Stimulated activated CD8-positive, alpha-beta memory T cell treated with anti-CD3 and anti-CD28 coated beads, Interleukin-4, amount 100 ng/mL, for 1 hour (primary cell): ENCODE measurements at places on chromosomes 2 and 18.

GRCh38 chr2:13089971-13090370 lies 373.2 kb downstream of the TRIB2 start:
- DNase-seq = no peak

DNA sequence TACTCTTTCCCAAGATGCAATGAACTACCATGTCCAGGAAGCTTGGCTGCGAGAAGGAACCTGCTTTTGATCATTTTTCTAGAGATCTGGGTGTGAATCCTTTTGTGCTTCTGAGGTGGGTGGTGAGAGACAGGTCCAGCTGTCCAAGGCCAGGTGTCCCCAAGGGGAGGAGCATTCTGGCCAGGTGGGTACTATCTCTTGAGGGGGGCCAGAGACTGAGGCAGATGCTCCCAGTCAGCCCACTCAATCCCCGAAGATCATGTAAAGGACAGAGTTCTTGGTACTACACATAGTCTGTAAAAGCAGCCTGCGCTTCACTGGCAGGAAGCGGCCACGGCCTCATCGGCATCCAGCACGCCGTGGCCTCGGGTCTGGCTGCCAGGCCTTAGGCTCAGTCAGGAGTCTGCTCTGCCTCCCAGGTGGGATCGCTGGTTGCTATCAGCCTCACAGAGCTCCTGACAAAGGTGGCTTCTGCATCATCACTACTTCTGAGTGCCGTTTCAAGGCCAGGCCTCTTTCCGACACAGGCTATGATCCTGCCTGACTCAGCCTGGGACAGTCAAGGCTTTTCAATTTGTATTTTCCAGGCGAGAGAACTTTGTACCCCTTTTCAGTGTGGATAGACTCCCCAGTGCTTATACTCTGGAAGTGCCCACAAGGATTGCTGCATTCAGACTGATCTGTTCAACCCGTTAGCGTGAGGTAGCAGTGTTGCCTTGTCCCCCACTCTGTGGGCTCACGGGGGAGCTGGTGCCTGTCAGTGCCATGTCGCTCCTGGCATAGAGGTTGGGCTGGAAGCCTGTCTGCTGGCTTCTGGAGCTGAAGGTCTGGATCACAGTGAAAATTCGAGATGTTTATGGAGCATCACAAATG lies 29.1 kb downstream of the STK25 start:
- no peak for DNase-seq

- no peak for DNase-seq
Observed at GRCh38 chr18:24846138-24846537, 385.7 kb downstream of the HRH4 start.

DNA sequence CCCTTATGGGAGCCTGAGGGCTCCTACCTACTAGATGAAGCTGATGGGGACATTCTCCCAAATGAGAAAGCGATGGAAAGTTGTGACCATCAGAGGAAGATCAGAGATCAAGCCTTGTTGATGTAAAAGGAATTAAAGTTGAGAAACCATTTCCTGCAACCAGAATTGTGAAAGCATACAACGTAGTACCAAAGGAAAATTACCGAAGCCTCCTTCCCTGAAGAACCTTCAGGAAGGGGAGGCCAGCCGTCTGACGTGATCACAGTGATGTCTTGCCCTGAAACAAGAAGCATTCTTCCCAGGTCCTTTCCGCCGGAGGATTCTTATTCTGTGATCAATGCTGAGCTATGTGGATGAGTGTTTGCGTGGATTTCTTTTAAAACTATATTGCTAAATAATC lies 211.6 kb upstream of the TNP1 start:
- no peak for DNase-seq

DNA sequence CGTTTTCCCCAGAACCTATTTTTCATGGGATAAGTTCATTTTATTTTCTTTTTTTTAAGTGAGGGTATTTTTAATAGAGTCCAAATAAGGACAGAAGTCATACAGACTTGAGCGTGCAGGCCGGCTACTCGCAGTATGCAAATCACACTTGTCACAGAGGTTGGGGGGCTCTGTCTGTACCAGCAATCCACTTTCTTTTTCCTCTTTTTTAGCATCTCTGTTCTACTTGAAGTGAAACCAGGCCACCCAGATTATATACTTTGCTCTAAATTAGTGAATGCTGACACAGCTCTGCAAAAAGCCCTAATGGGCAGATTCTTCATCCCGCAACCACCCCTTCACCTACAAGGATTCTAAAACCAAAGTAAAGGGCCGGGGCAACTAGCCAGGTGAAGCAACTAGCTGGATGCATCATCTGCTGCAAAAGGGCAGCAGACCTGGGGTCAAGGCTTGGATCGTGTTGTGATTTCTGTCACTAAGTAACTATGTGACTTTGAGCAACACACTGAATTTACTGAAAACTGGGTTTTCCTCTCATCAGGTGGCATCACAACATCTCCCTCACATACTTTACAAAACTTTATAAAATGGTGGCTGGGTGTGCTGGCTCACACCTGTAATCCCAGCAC lies 18.4 kb downstream of the KDSR start:
- no peak for DNase-seq

DNA sequence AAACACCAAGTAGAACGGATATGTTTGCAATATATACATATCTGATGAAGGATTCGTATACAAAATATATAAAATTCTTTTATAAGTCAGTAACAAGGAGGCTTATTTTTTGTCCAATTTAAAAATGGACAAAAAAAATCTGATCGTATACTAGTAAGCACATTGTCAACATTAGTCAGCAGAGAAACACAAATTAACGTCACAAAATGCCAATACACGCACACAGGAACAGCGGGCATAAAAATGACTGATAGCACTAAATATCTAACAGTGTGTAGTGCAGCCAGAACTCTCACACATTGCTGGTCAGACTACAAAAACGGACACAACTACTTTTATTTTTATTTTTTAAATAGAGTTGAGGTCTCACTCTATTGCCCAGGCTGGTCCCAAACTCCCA lies 69.5 kb downstream of the LAMA1 start:
- no peak for DNase-seq

GRCh38 chr18:73535189-73535588 lies 612.4 kb downstream of the FBXO15 start:
- no peak for DNase-seq

GRCh38 chr2:80461505-80462197 lies 157.1 kb upstream of the LRRTM1 start:
- no peak for DNase-seq

DNA sequence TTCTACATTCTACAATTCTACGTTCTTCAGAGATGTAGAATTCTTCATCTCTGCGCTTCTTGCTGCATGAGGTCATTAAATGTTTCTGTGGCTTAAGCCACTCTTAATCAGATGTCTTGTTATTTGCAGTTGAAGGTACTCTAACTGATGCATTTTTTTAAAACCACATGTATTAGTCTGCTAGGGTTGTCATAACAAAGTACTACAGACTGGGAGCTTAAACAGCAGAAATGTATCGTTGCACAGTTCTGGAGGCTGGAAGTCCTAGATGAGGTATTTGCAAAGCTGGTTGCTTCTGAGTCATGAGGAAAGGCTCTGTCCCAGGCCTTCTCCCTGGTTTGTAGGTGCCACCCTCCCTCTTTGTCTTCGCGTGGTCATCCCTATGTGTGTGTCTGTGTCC lies 176.3 kb upstream of the GLI2 start:
- DNase-seq = no peak

DNA sequence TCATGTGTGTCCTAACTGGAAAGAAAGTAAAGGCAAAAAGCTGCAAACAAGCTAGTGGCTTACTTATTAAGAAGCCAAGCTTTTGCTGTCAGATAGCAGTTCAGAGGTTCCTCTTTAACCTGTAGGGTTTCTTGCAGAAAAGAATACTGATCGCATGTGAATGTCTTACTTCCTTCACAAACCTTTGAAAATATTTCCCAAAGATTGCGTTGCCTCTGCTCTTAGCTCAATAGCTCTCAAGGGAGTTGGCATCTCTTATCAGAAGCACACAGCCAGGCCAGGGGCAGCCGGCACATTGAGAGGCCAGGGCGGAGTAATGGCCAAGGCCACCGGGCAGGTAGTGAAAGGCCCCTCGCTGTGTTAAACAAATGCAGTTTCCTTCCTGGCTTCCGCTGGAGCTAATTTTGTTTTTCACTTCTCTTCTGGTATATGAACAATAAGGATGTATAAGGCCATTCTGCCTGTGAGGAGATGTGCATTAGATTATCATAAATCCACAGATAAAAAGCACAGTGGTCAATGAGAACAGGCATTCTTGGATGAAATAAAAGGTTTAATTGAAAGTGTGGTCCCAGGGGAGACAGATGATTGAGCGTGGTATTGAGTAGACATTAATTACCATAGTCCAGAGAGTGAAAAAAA lies 542.4 kb upstream of the NRP2 start:
- DNase-seq = no peak

DNA sequence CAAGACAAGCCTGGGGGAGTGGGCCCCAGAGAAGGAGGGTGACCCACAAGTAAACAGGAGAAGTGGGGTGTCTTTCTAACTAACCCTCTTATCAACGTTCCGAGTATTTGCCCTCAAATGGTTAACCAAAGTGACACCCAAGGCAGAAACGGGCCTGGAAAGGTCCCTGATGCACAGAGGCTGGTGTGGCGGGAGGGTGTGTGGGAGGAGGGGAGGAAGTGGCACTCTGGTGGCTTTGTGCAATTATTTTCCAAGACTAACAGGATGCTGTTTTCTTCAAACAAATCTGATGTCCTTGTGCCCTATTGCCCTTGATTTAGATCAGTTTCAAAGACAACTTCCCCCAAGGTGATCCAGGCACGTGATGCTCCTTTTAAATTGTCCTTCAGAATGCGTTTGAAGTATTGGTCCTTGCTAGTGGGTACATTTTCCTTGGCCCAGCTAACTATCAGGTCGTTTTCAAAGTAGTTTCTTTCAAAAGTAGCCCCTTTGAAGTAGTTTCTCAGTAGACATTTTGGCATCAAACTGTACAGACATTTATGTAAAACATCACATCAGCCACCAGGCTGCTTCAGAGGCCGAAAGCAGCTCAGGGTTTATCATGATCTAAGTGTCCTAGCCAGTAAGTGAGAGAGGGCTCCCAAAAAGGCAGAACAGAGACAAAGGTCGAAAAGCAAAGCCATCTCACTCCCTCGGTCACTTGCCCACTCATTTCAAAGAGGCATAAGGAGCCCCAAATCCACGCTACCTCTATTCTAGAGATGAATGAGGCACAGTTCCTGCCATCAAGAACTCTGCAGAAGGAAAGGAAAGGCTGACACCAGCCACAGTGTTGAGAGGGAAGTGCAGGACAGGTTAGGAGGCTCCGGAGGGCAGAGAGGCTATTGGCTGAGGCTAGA lies 371.1 kb upstream of the ID2 start:
- DNase-seq = no peak

GRCh38 chr2:235066895-235067294 lies 115.1 kb downstream of the SH3BP4 start:
- DNase-seq = no peak

GRCh38 chr18:9095297-9096006 lies 7.0 kb upstream of the NDUFV2 start:
- no peak for DNase-seq

GRCh38 chr2:184206045-184206444 lies 392.3 kb upstream of the ZNF804A start:
- DNase-seq = no peak

DNA sequence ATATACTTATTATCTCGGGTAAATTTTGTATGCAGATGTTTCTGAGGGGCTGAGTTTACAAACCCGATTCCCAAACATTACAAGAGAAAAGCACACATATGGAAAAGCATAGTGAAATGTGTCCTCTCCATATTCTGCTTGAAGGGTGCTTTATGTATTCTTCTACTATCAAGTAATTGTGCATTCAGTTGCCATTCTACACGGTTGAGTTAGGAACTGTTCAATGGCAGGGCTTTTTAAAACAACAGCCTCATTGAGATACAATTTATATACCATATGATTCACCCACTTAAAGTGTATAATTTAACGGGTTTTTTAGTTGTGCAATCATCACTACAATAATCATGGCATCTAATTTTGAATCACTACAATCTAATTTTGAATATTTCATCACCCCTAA lies 138.4 kb upstream of the DLGAP1 start:
- DNase-seq = no peak

GRCh38 chr18:72555968-72556367 lies 11.8 kb upstream of the CBLN2 start:
- no peak for DNase-seq

DNA sequence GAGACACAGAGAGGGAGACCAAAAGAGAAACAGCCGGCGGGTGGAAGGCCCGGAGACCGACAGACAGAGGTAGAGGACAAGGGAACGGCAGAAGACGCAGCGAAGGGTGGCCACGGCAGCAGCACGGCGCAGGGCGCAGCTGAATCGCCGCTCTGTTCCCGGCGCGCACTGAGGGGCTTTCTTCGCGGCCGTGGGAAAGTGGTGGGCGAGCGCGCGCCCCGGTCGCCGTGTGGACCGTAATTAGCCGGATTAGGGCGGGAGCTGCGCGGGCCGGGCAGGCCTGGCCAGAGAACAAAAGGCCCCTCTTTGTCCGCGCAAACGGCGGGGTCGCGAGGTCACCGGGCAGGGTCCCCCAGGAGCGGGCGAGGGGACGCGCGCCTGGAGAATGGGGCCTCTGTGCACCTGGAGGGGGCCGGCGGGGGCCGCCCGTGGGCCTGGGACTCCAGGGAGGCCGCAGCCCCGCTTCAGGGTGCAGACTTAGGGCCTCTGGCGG lies 158.3 kb downstream of the ZFP36L2 start:
- no peak for DNase-seq

DNA sequence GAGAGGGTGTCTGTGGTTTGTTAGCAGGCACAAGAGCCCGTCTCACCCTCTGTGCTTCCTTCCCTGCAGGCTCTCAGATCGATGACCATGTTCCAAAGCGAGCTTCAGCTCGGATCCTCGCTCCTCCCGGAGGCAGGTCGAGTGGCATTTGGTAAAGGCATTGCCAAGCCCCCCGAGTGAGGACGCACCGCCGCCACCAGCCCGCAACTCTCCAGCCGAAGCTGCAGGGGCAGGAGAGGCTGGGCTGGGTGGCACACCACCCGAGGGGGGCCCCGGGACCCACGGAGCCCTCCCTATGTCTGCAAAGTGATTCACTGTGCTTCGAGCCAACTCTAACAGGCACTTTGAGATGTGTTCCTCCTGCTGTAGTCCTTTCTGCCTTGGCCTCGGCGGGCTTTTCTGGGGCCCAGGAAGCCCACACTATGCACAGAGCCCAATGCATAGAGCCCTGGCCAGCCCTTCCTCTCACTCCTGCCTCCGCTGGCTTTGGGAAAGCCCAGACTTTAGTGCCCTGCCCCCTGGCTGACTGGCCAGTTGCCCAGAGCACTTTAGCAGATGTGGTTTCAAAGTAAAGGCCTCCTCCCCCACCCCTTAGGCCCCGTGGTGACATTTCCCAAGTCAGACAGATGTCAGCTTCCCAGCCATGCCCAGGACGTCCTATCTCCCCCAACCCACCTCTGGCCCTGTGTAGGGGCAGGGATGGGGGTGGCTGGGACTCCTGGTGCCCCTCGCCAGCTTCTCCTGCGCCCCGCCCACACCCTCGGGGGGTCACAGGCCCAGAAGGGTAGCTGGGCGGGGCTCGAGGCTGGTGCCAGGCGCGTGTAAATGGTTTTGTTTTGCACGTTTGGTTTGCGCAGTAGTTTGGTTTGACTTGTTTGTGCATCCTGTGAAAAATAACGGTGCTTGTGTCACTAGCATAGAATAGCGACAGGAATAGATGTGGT lies 23.3 kb upstream of the MAPRE3 start:
- DNase-seq = no peak

DNA sequence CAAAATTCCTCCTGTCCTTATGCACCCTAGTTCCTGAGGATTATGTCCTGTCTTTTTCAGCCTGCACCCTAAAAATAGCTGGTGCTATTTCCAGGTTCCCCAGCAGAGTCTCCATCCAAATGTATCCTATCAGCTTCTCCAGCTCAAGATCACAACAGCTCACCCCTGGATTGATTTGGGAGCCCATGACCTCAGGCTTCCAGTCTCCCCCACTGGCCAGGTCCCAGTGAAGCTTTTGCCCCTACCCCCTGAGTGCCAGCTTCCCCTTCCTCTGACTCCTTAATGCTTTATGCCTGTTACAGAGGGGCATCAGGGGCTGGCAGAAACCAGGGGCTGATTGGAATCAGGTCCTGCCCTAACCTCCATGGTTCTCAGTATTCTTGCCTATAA lies 76.9 kb upstream of the DAPL1 start:
- DNase-seq = no peak
